Fibroblast of upper back skin (primary cell): ENCODE measurements at places on chromosomes 7 and 10.
A peak's percentile ranks its signal among the peaks of the same experiment; 100 is the strongest.

DNA sequence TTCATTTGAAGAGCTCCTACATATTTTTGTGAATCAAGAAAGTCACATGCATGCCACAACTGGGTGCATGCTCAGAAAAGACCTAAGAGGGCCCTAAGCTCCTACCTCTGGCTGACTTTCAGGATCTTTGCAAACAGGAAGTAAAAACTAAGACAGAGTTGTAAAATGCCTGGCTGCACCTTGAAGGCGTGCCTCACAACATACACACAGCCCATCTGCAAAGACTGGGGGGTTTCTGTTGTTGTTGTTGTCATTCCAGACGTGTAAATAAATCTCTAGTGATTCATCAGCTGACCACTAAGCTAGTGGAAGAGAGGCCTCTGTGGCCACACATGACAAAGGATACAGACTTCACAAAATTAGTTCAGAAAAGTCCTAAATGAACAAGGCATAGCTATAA lies 31.8 kb downstream of the SMURF1 start:
- DNase-seq = no peak

GRCh38 chr7:7924303-7924702 lies 44.3 kb upstream of the GLCCI1 start:
- no peak for DNase-seq

- DNase-seq = no peak
These were observed 801.2 kb upstream of the ZWINT start for GRCh38 chr10:57162231-57162630.

DNA sequence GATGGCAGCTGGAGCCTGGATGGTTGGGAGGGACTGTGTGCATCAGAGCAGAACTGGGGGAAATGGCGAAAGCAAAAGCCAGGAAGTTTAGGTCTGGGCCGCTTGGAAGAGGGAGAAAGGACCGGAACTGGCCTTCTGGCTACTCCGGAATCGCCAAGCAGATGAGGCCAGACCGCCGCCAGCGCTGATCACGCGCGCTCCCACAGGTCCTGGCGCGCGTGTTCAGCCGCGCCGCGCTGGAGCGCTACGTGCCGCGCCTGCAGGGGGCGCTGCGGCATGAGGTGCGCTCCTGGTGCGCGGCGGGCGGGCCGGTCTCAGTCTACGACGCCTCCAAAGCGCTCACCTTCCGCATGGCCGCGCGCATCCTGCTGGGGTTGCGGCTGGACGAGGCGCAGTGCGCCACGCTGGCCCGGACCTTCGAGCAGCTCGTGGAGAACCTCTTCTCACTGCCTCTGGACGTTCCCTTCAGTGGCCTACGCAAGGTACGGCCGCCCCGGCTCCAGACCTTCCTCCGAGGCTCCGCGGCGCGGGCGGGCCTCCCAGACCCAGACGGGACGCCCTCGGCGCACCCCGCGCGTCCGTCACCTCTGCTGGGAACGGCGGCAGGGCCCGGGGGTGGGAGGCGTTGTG lies 2.0 kb downstream of the CYP26C1 start:
- DNase-seq = no peak

- peak; percentile 79 for DNase-seq
These were observed 610.2 kb downstream of the CALN1 start for GRCh38 chr7:71801976-71802375.

- DNase-seq = peak; percentile 91
These were observed 37.9 kb downstream of the ADAM12 start for GRCh38 chr10:126350216-126350992.

DNA sequence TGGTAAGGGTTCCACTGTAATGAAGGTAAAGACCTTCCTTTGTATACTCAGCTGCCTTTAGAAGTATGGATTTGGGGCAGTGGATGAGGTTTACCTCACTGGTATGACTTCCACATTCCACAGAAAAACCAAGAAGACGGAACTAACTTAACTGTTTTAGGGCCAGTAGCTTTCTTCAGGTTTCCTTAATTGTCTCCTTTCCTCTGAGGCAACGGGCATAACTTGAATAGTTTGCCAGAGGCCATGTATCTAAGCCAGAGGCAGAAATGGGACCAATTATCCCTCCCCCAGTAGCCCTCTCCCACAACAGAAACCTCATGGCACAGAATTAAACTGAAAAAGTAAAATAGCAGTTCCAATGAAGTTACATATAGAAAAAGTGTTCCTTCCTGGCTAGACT lies 281.7 kb downstream of the PHTF2 start:
- peak; percentile 53 for DNase-seq
